HFFc6 (cell line): ENCODE measurements at places on chromosomes 6 and 20.

DNA sequence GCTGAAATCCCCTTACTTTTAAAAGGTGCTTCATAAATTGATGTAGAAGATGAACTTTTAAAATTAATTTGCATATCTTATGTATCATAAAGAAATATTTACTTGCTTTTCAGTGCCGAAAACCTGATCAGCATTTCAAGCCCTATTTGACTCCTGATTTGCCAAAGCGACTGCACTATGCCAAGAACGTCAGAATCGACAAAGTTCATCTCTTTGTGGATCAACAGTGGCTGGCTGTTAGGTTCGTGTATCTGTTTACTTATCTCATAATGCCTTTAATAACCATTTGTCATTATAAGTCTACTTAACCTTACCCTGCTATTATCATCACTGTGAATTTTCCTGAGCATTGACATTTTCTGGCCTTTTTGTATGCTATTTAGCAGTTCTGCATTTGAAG lies 7.8 kb downstream of the OR2A4 start:
- H3K27ac ChIP-seq = no peak overlapping the region
- 0 out of 2 replicates have a peak, but pooled peaks cover 5% of the 10 kb centered on the region for H3K4me1 ChIP-seq
- DNase-seq = no peak
- no peaks in the 10 kb centered on the region for H3K36me3 ChIP-seq
- no peaks in the 10 kb centered on the region for H3K27me3 ChIP-seq

DNA sequence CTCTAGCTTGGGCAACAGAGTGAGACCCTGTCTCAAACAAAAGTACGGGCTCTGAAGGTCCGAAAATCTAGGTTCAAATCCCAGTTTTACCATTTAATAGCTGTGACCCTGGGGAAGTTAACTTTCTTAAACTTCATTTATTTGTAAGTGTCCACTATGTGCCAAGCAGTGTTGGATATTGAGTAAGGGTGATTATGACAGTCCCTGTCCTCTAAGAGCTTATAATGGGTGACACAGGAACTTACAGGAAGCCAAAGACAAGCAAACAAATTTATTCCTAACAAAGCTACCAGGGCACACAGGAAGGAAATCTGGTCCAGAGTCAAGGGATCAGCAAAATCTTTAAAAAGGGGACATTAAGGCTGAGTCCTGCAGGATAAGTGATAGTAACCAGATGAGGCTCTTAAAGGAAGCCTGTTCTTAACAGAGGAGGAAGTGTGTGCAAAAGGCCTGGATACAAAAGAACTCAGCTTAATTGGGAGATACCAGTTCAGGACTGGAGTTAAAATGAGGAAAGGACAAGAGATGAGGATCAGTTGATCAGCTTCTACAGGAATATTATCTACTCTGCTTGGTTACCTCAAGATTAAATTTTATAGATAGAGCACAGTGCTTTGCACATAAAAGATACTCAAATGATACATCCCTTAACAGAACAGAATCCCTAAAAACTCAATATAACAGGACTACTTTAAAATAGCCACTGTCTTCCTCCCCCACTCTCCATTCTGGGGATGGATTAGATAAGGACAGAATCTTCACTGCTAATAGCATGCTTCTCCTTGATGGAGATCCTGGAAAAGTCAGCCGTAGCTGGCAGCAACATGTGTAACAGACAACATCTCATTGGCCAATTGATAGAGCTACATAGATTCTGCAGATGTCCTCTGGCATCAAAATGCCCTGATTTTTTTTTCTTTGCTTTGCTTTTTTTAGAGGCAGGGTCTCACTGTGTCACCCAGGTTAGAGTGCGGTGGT lies 6.1 kb downstream of the SNX3 start:
- no peak overlapping the region for H3K4me3 ChIP-seq
- H3K4me1 ChIP-seq = peaks cover 38% of the 10 kb centered on the region
- no peak for DNase-seq
- no peak overlapping the region for H3K27ac ChIP-seq

DNA sequence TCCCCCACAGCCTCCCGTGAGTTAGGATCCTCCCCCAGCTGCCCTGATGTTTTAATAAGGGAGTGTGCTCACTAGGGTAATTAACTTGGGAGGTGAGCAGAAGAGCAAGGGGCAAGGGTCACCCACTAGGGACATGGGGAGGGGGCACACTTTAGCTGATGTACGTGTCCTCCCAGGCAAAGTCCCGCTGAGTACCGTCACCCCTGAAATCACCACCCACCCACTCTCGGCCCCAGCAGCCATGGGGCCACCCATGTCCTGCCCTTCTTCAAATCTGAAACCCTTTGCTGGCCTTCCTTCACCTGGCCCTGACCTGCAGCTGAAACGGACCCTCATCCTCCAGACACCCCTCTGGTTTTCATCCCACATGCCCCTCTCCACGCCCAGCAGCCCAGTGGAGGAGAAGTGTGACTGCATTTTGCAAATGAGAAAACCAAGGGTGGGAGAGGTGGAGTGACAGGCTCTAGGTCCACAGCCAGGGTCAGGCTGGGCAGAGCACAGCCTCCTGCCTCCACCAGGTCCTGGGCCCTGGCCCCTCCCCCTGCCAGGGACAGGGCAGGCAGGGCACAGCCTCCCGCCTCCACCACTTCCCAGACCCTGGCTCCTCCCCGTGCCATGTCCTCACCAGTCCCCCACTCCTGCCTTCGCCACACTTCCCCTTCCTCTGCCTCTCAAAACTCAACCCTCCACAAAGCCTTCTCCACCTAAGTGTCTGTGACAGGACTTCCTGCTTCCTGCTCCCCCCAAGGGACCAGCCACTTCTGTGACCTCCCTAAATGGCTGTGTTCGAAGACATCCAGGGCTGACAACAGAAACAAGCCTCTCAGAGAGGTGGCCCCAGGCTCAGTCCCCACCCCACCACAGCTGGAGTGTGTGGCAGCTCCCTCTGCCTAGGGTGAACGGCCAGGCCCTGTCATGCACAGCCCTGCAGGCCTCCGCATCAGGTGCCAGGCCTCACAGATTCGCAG lies 15.1 kb downstream of the ACSS1 start:
- no peaks in the 10 kb centered on the region for H3K36me3 ChIP-seq
- peaks cover 8% of the 10 kb centered on the region; the same call in 1 of the 2 replicates for H3K27me3 ChIP-seq
- H3K4me1 ChIP-seq = peaks cover 13% of the 10 kb centered on the region
- H3K27ac ChIP-seq = no peak overlapping the region
- H3K4me3 ChIP-seq = no peak overlapping the region; the same call in 1 of the 2 replicates

DNA sequence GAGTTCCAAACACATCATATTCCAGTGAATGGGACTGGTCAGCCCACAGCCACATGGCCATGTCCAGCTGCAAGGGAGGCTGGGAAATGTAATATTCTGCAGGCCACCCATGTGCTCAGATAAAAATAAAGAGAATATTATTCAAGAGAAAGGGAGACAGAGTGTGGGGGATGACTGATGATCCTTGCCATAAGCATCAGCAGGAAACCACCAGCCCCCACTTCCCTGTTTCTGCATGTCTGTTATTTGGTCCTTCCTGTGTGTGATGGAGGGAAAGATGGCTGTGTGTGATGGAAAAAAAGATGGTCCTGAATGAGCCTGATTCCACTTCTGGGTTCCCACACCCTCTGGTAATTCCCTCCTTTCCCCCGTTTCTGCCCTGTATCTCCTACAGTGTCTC lies 13.1 kb upstream of the RSPO4 start:
- H3K4me1 ChIP-seq = no peaks in the 10 kb centered on the region
- H3K27ac ChIP-seq = no peak overlapping the region
- no peak overlapping the region for H3K4me3 ChIP-seq
- peaks cover 19% of the 10 kb centered on the region for H3K27me3 ChIP-seq
- DNase-seq = no peak

GRCh38 chr6:112113431-112113830 lies 26.0 kb downstream of the FAM229B start:
- no peak overlapping the region for H3K4me3 ChIP-seq
- no peak overlapping the region for H3K27ac ChIP-seq
- peaks cover 32% of the 10 kb centered on the region for H3K36me3 ChIP-seq

DNA sequence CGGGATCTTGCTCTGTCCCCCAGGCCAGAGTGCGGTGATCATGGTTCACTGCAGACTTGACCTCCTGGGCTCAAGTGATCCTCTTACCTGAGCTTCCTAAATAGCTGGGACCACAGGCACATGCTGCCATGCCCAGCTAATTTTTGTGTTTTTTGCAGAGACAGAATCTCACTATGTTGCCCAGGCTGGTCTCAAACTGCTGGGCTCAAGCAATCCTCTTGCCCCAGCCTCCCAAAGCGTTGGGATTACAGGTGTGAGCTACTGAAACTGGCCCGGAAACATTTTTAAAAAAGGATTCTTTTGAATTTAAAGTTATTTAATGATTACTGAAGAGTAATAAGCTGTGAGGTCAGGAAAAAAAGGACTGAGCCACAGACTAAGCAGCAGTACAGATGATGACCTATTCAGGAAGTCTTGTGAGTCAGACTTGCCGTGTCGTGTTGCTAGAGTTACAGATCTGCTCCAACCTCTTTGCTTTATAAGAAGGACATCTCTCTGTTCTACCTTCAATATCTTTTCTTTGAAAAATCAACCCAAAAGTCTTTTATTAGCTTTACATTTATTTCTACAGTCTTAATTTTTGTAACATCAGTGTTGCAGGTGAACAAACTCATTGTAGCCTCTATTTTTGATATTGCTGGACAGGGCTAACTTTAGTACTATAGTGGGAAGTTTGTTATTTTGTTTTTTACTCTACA lies 108.7 kb downstream of the NCOA3 start:
- peaks cover 47% of the 10 kb centered on the region for H3K4me1 ChIP-seq
- H3K27me3 ChIP-seq = no peaks in the 10 kb centered on the region
- peak; percentile 79 for DNase-seq
- H3K4me3 ChIP-seq = peak overlapping the region; percentile 58
- H3K36me3 ChIP-seq = no peaks in the 10 kb centered on the region
- H3K27ac ChIP-seq = peak overlapping the region; percentile 94

GRCh38 chr20:35887393-35888064 lies 66.8 kb downstream of the SCAND1 start:
- H3K4me1 ChIP-seq = peaks cover 62% of the 10 kb centered on the region
- H3K36me3 ChIP-seq = peaks cover 5% of the 10 kb centered on the region; the same call in 1 of the 2 replicates
- DNase-seq = no peak
- H3K4me3 ChIP-seq = no peak overlapping the region
- H3K27me3 ChIP-seq = no peaks in the 10 kb centered on the region; the same call in 1 of the 2 replicates
- H3K27ac ChIP-seq = no peak overlapping the region

- DNase-seq = no peak
- H3K4me3 ChIP-seq = peak overlapping the region; percentile 92
- H3K4me1 ChIP-seq = peaks cover 70% of the 10 kb centered on the region
- peaks cover 7% of the 10 kb centered on the region for H3K36me3 ChIP-seq
Observed at GRCh38 chr6:2970034-2970685, 1.2 kb downstream of the SERPINB6 start.

DNA sequence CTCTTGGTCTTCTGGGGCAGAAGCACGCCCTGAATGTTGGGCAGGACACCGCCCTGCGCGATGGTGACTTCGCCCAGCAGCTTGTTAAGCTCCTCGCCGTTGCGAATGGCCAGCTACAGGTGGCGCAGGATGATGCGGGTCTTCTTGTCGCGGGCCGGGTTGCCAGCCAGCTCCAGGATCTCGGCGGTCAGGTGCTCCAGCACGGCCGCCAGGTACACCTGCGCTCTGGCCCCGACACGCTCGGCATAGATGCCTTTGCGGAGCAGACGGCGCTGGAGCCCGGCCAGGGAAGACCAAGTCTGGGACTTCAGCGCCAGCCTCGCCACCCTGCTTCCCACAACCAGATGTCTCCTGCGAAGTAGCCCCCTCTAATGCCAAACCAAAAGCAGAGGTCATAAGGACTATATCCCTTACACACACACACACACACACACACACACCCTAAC lies 8.0 kb upstream of the SLC17A3 start:
- H3K27ac ChIP-seq = no peak overlapping the region
- no peak overlapping the region; the same call in 1 of the 2 replicates for H3K4me3 ChIP-seq
- peaks cover 10% of the 10 kb centered on the region; the same call in 1 of the 2 replicates for H3K4me1 ChIP-seq
- DNase-seq = no peak

GRCh38 chr6:139392794-139393193 lies 18.3 kb upstream of the CITED2 start:
- no peaks in the 10 kb centered on the region for H3K36me3 ChIP-seq
- H3K27me3 ChIP-seq = no peaks in the 10 kb centered on the region
- no peak overlapping the region for H3K27ac ChIP-seq
- DNase-seq = peak; percentile 52
- no peak overlapping the region for H3K4me3 ChIP-seq

DNA sequence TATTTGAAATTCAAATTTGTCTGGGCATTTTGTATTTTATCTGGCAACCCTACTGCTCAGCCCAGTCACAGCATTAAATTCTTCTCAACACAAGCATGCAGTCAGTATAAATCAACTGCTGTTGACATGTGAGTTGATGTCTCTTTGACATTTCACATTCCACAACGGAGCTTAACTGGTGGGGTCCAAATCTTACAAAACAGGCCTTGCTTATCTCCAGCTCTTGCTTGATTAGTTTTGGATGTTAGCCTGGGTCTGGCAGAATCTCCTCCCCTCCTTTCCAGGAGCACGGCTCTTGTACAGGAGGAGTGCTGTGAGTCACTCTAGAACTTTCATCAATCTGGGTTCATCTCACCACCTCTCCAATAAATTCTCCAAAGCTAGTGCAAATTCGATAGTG lies 80.8 kb upstream of the PHACTR1 start:
- H3K4me1 ChIP-seq = peaks cover 15% of the 10 kb centered on the region
- H3K27me3 ChIP-seq = peaks cover 16% of the 10 kb centered on the region
- no peak for DNase-seq
- no peak overlapping the region for H3K27ac ChIP-seq

- H3K4me3 ChIP-seq = peak overlapping the region; percentile 85
- H3K36me3 ChIP-seq = no peaks in the 10 kb centered on the region
- no peak for DNase-seq
Observed at GRCh38 chr6:127120023-127120786, 1.7 kb downstream of the RSPO3 start.

GRCh38 chr20:64114356-64114971 lies 7.1 kb upstream of the NPBWR2 start:
- DNase-seq = no peak
- H3K4me3 ChIP-seq = no peak overlapping the region
- no peaks in the 10 kb centered on the region for H3K4me1 ChIP-seq
- H3K36me3 ChIP-seq = no peaks in the 10 kb centered on the region

- peaks cover 6% of the 10 kb centered on the region for H3K4me1 ChIP-seq
- H3K27ac ChIP-seq = no peak overlapping the region
- no peaks in the 10 kb centered on the region for H3K36me3 ChIP-seq
- no peaks in the 10 kb centered on the region; the same call in 1 of the 2 replicates for H3K27me3 ChIP-seq
Observed at GRCh38 chr20:47365023-47365764, 8.7 kb upstream of the ZMYND8 start.

GRCh38 chr20:59680148-59680650 lies 75.9 kb downstream of the PHACTR3 start:
- H3K4me3 ChIP-seq = no peak overlapping the region
- H3K36me3 ChIP-seq = peaks cover 13% of the 10 kb centered on the region; the same call in 1 of the 2 replicates
- no peaks in the 10 kb centered on the region; the same call in none of the 2 replicates for H3K27me3 ChIP-seq

- H3K36me3 ChIP-seq = peaks cover 14% of the 10 kb centered on the region
- peaks cover 20% of the 10 kb centered on the region for H3K4me1 ChIP-seq
- no peak overlapping the region for H3K4me3 ChIP-seq
- DNase-seq = no peak
- peaks cover 3% of the 10 kb centered on the region; the same call in 1 of the 2 replicates for H3K27me3 ChIP-seq
- H3K27ac ChIP-seq = no peak overlapping the region
Observed at GRCh38 chr6:136795996-136796395, 3.7 kb upstream of the MAP3K5 start.

DNA sequence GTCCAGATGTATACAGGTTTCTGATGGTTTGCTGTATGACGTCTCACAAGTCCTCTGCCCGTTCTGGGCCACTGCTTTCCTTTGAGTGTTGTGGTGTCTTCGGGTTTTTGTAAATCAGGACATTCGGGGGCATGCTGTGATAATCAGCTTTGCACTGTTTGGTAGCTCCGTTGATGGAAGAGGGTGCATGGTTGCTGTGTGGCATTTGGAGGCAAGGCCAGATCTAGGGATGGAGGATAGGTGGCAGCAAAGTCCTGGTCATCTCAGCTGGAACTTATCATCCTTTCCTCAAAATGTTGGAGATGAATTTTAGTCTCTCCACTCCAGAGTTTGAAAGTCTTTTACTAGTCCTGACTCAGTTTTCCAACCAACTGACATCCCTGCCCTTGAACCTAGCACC lies 91.0 kb downstream of the SCP2D1 start:
- H3K36me3 ChIP-seq = no peaks in the 10 kb centered on the region
- peaks cover 4% of the 10 kb centered on the region; the same call in 1 of the 2 replicates for H3K27me3 ChIP-seq
- no peaks in the 10 kb centered on the region for H3K4me1 ChIP-seq
